ENCODE measurements at places on chromosomes 5 and 9.

GRCh38 chr9:93463638-93464248, 10.4 kb upstream of the FAM120AOS start:
- no peak for DNase-seq

DNA sequence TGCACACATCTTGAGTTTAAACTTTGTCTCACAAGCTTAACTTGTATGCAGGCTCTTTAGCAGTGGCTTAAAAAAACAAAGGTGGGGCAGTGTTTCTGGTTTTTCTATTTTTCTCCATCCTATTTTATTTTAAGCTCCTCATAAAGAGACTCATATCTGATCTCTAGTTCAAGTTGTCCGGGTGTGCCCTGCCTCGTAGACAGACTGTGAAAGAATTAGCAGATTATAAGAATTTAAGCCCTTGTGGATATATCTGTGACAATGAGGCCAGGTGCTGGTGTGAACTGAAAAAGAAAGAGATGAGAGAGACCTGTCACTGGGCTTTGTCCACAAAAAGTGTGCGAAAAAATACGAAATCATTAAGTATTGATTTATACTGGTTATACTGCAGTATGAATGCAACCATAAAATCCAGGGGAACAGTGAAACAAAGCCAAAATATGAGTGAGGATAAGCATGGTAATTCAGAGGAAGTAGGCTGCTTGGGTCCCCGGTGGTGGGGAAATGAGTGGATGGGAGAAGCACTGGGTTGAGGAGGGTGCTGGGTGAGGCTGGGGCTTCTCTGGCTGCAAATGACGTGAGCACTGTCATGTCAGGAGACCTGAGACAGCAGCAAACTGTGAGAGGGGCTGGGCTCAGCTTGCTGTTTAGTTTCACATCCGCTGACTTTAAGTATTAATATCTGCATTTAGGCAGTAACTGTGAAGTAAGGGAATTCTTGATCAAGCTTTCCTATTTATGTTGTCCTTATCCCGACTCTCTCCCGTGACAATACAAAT, 179.7 kb upstream of the ANKRD55 start:
- DNase-seq: no peak

DNA sequence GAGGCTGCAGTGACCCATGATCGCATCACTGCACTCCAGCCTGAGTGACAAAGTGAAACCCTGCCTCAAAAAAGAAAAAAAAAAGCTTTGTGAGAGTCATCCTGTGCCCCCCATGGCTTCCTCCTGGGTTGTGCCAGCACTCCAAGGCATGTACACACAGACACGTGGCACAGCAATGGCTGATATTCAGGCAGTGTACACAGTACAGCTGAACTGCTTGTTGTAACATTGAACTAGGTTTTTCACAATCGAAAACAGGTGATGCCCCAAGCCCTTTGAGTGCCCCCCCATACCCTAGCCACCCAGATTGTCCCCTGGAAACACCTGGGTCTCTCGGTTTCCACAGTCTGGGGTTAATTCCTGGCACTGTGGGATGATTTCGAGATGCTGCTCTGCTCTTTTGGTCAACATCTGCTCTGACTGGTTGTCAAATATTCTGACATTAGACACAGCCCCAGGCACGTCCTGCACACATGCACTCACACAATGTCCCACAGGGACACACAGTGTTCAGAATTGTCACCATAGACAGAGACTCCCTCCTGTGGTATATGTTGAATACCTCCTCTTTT, 9.2 kb downstream of the SPINK4 start:
- DNase-seq: no peak

GRCh38 chr9:127778280-127779135, at the start of gene SH2D3C:
Gene SH2D3C, minus strand, starts transcription at chr9:127778666. Its CDS starts 39 bp downstream, at chr9:127778627.
- no peak for DNase-seq

DNA sequence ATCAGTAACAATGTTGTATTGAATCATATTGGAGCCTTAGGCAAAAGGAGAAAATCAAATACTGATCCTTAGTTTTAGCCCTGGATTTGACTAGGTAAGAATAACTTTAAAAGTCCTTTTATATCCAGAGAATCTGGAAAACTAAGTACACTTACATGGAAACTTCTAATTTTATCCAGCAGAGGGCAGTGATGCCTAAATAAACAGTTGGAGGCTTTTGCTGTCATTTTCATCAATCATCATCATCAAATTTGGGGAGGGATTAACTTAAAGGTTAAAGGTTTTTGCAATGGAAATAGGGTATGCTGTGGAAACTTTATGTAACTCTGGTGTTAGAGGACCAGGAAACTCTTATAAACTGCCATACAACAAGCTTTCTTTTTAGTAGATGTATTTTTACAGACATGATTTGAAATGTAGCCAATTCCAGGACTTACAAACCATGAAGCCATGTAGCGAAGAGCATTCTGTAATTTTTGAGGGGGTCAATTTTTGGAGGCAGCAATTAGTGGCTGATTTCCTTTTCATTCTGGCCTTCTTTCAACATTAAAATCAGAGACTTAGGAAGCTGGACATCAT, 112.7 kb downstream of the OSTF1 start:
- DNase-seq: peak; percentile 48

- no peak for DNase-seq
Observed at GRCh38 chr9:82539856-82540579, 522.9 kb downstream of the RASEF start.

GRCh38 chr5:88226881-88227450, 41.7 kb downstream of the TMEM161B start:
- no peak for DNase-seq

GRCh38 chr5:60541980-60542379, 158.0 kb downstream of the DEPDC1B start:
- DNase-seq: peak; percentile 86

GRCh38 chr9:121194730-121195129, 6.9 kb downstream of the RAB14 start:
- no peak for DNase-seq

DNA sequence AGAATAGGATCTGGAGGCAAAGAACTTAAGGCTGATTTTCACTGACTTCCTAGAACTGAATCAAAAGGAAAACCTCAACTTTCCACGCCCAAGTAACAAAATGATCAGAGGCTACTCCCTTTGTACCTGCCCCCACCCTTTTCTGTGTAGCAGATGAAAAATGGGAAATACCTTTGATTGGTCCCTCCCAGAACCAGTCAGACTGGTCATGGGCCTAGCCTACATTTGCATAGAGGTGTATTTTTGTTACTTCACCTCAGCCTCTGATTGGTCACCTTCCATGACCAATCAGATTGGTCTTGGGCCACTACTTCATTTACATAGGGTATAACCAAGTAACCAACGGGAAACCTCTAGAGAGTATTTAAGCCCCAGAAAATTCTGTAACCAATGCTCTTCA, 1553.5 kb upstream of the C9orf72 start:
- no peak for DNase-seq

GRCh38 chr5:16492398-16493140, 27.0 kb upstream of the ZNF622 start:
- peak; percentile 79 for DNase-seq

DNA sequence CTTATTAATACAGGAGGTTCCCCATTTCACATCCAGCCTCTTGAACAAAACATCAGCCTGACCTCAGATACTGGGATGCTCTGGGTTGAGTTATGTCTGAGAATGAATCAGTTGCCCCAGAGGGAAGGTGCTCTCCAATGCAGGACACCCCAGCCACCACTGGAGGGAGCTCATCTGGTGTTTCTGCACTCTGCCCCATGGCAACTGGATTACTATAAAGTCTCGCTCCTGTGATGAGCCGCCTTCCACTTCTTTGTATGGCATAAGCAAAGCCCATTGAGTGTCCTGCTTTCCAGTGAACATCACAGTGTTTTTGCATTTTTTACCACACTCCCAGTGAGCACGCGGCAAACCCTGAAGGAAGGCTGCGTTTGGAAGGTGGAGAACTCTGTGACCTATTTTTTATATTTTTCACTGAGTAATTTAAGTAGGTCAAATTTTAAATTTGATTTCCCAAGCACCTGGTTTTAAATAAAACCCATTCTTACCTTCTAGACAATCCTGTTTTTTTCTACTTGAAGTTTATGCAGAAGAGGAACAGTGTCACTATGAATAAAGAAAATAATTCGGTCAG, 176.9 kb upstream of the WWC1 start:
- DNase-seq: peak; percentile 23

DNA sequence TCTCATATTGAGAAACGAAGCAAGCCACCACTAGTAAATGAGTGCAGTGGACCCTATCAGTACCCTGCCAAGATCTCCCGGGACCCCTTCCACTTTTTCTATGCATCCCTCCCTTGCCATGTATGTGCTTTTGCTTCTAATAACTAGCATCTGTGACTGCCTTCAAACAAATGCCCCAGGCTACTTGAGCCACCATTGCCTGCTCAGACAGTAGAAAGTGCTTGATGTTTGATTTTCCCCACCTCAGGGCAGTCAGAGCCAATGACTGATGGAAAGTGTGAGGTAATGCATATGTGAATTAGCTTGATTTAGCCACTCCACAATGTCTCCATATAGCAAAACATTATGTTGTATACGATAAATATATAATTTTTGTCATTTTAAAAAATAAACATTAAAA, 797.3 kb upstream of the ACO1 start:
- DNase-seq: no peak

GRCh38 chr9:5767968-5768932, 64.7 kb downstream of the ERMP1 start:
- DNase-seq: peak; percentile 19

DNA sequence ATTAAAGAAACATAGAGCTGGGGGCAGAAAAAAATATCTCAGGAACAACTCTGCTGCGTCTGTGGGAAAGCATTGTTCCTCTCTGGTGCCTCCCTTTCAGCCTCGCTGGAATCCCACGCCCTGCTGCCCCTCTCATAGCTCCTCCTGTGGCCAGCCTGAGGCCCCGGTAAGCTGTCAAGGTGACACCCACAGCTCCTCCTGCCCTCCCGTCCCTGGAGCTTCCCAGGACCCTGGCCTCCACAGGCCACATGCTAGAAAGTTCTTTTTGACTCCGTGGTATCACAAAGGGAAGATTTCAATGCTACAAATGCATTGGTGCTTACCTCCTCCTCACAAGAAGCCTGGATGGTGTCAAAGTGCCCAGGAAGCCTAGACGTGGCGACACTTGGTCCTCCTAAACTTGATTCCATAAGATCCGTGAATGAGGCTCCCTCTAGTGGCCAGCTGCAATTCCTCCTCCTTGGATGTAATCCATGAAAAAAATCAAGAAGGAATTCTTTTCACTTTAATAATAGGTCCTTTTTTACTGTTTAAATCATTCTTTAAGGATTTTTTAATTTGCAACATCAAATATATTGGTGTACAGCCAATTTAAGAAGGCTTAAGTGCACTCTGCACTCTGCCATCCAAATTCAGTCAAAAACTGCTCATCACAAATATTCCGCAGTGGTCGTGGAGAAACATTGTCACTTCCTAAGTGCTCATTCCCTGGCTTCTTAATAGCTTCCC, 104.9 kb downstream of the CFAP90 start:
- DNase-seq: peak; percentile 63

DNA sequence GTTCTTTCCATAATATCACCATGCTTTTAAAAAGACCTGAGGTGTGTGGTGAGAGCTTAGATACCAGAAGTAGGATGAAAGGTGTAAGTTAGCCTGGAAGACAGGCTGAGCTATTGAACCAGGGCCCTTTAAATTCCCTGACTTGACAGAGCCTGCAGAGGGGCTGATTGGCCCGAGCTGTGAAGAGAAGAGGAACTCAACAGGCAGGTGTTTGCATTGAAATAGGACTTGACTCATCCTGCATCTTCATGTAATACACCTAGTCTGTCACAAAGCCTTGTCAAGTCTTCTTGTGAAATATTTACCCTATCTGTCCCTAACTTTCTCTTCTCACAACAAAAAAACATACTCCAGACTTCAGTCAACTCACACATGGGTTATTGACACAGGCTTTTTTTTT, 16.6 kb upstream of the ANP32B start:
- no peak for DNase-seq

DNA sequence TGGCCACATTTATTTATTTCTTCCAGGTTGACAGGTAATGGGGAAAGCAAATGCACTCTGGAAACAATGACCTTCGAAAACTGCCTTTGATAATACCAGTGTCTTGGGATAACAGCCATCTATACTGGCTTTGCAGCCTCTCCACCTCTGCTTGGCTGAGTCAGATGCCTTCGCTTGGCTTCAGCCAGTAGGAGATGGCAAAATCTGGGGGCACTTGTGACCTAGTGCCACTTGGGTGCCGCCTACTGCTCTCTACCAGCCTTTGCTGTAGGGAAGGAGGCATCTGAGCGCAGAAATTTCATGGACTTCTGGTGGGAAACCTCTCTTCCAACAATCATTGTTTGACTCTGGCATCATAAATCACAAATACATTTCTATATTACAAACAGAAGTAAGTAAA, 21.8 kb downstream of the FYB1 start:
- no peak for DNase-seq

GRCh38 chr5:143472576-143472975, 69.1 kb upstream of the NR3C1 start:
- no peak for DNase-seq

- DNase-seq: no peak
Observed at GRCh38 chr5:129656952-129657351, 90.9 kb upstream of the MINAR2 start.

DNA sequence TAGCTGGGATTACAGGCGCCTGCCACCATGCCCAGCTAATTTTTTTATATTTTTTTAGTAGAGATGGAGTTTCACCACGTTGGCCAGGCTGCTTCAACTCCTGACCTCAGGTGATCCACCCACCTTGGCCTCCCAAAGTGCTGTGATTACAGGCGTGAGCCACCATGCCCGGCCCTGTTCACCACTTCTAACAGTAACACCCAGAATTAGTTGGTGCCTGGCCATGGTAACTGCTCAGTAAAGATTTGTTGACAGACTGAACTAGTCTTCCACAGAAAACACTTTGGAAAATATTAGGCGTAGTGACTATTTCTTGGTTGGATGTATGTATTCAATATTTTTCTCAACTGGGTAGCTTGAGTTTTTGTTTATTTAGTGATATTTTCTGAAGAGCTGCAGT, 24.0 kb downstream of the TUT7 start:
- DNase-seq: no peak

DNA sequence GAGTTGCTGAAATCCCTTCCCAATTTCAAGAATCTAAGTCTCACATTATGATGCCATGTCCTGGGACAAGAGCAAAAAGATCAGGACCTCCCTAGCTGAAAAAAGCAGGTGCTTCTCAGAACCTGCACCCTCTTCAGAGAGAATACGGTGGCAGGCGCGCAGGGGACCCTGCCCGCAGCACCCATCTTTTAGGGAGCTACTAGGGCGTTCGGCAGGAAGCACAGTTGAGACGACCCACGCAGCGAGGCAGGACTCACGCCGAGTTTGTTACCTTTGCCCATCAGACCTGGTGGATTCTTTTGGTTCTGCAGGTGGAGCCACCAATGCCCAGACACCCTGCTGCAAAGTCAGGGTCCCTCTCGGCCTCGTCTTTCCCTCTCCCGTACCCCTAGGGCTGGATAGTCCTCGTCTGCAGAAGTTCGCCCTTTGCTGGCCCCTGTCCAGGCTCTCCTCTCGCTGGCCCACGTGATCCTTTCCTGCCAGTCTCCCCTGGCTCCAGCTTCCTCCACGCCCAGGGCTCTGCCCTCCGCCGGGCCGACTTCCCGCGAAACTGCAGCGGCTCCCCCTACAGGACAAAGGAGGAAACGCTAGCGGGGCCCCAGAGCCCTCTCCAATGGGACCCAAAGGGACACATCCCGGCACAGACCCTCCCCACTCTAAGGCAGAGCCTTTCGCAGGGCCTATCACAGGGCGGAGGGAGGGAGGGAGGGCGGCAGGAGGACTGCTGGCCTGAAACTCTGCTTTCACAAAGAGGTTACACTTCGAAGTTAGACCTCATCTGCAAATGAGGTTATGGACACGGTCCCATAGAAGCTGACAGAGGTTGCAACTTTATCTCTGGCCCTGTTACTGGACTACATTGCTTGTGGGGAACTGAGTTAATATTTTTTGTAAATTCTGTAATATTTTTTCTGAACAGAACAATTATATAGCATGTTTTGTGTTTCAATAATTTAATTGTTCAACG, 28.8 kb downstream of the TMEM174 start:
- peak; percentile 55 for DNase-seq

Measured in iris pigment epithelial cell (primary cell).